ENCODE measurements at places on chromosomes 2 and 18.

DNA sequence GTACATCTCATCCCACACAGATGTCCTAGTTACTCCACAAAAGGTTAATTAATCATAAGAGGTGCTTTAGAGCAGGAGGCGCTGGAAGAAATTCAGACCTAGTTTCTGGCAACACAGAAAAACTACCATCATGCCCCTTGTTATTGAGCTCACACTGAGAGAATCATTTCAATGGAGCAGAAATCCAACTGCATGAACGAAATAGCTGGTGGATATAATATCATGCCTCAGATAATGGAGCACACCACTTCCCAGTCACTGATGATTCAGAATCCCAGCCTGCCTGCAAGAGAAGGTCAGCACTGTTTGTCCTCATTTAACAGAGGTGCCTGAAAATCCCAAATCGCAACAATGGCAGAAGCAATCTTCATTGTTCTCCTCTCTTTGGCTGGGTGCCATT lies 125.8 kb upstream of the CREB1 start:
- DNase-seq: no peak

GRCh38 chr2:122739732-122740593 lies 984.5 kb downstream of the TSN start:
- no peak for DNase-seq

GRCh38 chr18:76487782-76488181 lies 7.3 kb downstream of the ZNF516 start:
- no peak for DNase-seq

- no peak for DNase-seq
Measured at GRCh38 chr2:18267501-18267900, 293.0 kb downstream of the RDH14 start.

- DNase-seq: peak; percentile 6
Measured at GRCh38 chr2:24456599-24457556, 34.2 kb upstream of the NCOA1 start.

- no peak for DNase-seq
Measured at GRCh38 chr2:66962716-66963115, 434.4 kb upstream of the ETAA1 start.

GRCh38 chr2:236672606-236673005 lies 103.0 kb downstream of the ACKR3 start:
- DNase-seq: no peak

GRCh38 chr2:101854877-101855276 lies 136.9 kb upstream of the IL1R2 start:
- no peak for DNase-seq

GRCh38 chr18:77013811-77014521 lies 118.6 kb downstream of the MBP start:
- DNase-seq: no peak

DNA sequence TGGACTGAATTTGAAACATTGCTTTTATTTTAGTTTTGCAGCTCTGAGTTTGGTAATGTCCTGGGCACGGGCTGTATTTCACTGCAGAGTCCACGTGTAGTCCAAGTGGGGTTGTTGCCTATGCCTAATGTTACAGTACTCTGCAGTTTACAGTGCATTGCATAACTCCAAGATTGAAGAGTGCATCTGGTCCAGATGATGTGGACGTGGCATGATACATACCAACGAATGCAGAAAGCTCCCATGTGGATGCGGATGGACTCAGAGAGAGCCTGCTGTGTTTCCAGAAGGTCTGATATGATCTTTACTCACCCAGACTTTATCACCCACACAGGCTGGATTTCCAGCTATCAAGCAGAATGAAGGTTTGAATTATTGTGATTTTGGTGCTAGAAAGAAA lies 44.4 kb upstream of the CCDC68 start:
- DNase-seq: no peak

DNA sequence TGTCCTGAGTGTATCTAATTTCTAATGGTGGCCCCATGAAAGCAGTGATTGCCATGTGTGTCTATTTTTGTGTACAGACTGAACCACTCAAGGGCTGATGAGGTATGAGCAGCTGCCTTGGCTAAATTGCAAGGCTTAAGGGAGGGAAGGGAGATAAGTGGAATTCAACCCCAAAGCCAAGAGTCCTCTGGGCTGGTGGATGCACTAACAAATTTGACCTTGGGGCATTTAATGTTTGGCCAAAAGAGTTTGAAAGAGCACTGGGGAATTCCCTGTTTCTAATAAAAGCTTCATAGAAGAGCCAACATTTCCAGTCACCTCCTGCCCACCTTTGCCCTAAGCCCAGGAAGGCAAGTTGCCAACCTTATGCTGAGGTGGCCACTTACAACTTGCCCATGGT lies 172.1 kb downstream of the SETBP1 start:
- no peak for DNase-seq

DNA sequence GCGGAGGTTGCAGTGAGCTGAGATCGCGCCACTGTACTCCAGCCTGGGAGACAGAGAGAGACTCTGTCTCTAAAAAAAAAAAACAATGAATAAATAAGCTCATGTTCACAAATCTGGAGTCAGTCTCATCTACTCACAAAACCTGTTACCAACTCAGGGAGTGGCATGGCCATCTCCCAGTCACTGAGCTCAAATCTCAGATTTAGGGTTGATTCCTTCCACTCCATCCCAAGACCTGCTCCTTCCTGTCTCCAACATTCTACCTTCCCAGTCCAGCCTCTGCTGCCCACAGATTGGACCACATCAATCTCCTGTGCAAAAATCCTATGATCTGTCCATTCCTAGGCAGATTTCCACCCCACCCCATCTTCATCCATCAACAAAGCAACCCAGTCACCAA lies 1.6 kb downstream of the STAT1 start:
- no peak for DNase-seq

- no peak for DNase-seq
Measured at GRCh38 chr2:133157141-133157540, 411.1 kb downstream of the NCKAP5 start.

- peak; percentile 40 for DNase-seq
Measured at GRCh38 chr2:100142393-100142792, at the start of gene AFF3. Gene AFF3 (minus strand): TSS chr2:100142590. CDS start chr2:100104454, 38,136 bp downstream.

DNA sequence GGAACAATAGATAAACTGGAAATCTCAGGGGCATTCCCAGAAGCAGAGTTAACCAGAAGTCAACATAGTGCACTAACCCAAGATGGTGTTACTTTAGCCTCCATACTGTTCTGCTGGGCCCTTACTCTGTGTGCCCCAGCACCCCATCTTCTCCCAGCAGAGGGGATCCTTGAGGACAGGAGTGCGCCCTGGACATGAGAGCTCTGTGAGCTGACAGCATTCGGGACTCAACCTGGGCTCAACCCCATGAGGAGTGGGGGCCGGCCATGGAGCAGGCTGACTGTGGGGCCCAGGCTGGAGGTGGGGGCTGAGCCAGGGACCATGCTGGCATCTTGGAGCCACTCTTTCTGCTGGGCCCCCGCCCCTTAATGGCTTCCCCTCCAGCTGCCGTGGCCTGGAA lies 156.3 kb upstream of the HS6ST1 start:
- DNase-seq: no peak

- no peak for DNase-seq
Measured at GRCh38 chr2:161245261-161245553, 63.0 kb upstream of the PSMD14 start.

DNA sequence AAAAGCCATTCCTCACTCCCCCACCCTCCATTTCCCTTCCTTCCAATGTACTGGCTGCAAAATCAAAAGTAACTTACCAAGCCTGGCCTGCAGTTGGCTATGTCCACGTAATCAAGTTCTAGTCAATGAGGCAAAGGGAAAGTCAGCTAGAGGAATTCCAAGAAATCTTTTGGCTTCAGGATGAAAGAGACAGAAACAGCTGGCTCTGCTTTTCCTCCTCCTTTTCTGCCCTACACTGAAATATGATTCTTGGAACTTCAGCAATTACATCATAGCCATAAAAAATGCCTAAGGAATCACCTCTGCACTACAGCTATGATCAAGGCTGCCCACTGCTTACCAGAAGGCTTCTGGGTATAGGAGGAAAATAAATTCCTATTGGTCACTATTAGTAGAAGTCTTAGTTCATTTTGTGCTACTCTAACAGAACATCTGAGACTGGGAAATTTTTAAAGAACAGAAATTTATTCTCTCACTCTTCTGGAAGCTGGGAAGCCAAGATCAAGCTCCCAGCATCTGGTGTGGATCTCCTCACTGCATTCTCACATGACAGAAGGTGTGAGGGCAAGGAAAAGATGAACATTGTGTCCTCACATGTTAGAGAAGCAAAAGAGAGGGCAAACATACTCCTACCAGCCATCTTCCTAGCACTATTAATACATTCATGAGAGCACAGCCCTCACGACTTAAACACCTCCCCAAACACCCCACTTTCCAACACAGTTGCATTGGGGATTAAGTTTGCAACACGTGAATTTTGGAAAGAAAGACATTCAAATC lies 219.9 kb downstream of the TMX3 start:
- DNase-seq: no peak

DNA sequence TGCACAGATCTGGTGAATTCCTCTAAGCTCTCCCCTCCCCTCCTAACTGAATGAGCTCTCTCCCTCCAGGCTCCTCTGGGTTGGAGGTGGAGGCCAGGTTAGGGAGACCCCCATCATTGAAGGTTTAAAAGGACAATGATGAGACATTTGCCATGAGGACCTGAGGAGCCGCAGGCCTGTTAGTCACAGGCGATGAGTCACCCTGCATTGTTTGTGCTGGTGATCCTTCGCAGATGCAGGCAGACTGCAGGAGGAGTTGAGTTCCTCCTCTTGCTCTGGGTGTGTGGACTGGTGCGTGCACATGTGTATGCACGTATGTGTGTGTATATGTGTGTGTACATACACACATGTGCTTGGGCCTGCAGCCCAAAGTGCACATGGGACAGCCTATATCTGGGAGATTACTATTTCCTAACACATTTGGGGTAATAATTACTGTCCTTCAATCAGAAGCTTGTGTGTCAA lies 42.0 kb downstream of the MCFD2 start:
- DNase-seq: peak; percentile 16

DNA sequence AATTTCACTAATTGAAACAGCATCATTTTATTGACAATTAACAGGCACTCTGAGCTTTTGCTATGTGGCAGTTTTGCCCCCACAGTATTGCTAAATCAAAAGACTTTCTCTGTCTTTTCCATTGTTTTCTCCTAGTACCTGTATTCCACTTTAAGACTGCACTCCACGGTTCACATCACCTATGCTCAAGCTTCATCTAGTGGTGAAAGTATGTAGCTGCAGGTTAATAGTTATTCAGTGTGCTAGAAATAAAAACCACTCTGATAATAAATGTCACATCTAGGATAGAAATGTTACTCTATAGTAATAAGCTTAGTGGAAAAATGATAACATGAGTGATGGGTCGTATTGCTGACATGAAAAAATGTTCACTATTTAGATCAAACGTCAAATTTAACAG lies 24.6 kb downstream of the ARL6IP6 start:
- DNase-seq: no peak

DNA sequence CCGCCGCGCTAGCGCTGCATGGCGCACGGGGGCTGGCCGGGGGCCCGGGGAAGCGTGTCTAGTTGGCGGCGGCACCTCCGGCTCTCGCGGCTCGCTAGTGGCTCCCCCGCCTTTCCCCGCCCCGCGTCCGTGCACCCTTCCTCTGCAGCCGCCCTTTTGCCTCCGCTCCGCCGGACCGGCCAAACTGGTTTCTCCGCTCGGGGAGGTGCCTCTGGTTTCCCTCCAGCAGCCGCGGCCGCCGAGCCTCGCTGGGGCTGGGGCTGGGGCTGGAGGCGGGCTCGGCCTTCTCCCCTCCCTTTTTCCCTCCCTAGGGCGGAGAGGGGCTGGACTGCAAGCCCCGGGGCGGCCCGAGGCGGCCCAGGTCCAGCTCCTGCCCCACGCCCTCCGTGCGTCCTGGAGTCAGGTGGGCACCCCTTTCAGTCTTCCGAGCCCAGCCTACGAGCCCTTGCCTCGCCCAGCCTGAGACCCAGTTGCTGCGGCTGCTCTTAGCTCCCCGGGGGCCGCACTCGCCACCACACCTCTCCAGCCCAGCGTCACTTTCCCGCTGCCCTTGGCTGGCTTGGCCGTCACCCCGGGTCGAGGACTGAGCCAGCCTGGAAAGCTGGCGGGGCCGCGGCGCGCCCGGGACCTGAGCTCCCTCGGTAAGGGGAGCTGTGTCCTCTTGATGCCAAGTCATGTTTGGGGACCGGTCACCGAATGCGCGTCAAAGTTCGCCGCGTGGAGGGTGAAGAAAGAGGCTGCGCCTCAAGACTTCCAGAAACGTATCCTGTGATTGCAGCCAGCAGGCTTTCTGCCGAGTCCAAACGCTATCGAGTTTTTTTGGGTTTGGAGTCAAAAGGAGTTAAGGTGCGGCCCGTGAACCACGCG lies at the start of gene ATP8B1:
Gene ATP8B1, minus strand, starts transcription at position 213 of the 867 bp plus-strand sequence. CDS start 71,508 bp downstream, outside the sequence.
- DNase-seq: no peak

GRCh38 chr2:179857236-179857635 lies 4.2 kb downstream of the ZNF385B start:
- no peak for DNase-seq

DNA sequence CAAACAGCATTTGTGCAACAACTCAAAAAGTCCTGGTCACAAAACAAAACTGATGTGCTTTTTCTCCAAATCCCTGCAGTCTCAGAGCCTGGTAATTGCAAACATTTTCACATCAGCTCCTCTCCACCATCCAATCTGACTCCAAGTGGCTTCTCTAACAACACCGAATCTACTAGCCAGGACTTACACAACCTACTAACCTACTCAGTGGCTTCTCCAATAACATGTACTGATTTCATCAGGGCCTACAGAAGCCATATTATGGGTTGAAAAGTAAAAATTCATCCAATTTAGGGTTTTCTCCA lies 104.3 kb downstream of the COLEC12 start:
- no peak for DNase-seq

GRCh38 chr2:189569295-189569910 lies 11.2 kb downstream of the SLC40A1 start:
- DNase-seq: no peak

GRCh38 chr2:26327291-26328272 lies 18.4 kb upstream of the SELENOI start:
- no peak for DNase-seq

GRCh38 chr2:138823666-138824065 lies 43.5 kb upstream of the NXPH2 start:
- DNase-seq: no peak
